ENCODE measurements at places on chromosomes 4 and X. TPM values are rescaled to one million over a fixed set of nuclear protein-coding genes. Genes with fewer than 3 reads are reported as not detected.

Gene PFKFB1
- total RNA-seq, result not detected

Gene LONRF3
- total RNA-seq, result 1.2 TPM

Gene ARHGAP6
- 15.3 TPM for total RNA-seq

Gene EDNRA
- total RNA-seq, result 14.9 TPM

Gene CFAP47
- not detected for total RNA-seq

Gene AWAT2
- not detected for total RNA-seq

Gene HUWE1
- total RNA-seq, result 76.0 TPM

Gene SLC38A5
- total RNA-seq, result 78.2 TPM

Gene CLNK
- not detected for total RNA-seq

Gene PABPC1L2A
- not detected for total RNA-seq

Gene CDX4
- total RNA-seq, result not detected

Measured in epithelial cell of alveolus of lung (primary cell).